Esophagus mucosa (tissue), 1 donor: ENCODE measurements at places on chromosomes 2 and 18.

DNA sequence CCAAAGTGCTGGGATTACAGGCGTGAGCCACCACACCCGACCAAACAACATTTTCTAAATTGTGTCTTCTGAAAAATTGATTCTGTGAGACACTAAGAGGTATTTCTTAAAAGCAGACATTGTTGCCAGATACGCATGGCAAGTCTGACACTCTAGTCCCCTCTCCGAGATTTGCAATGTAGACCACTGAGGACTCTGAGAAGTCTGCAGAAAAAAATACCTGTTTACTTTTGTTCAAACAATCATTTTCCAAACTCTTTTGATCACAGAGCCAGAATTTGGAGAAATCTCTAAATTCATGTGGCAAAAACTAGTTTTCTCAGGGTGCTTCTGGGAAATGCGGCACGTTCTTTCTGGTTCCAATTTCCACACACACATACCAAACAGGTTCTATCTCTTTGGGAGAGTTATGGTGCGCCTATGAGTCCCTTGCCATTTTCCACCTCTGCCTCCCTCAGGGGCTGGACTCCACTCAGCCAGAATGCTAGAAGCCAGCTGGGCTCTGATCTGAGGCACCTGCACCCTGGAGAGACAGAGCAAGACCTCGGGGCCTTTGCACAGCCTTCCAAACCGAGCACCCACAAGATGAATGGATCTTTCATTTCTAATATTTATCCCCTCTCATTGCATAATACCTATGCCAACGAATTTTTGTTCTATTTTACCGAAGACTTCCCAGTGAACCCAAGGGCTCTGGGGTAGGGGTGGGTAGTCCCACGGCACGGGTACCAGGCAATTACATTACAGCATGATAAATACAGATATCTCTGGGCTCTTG lies 152.7 kb downstream of the MYCN start:
- no peak for ATAC-seq

- ATAC-seq: no peak
Measured at GRCh38 chr2:156340804-156341451, 8.4 kb upstream of the NR4A2 start.

- ATAC-seq: no peak
Measured at GRCh38 chr2:120348134-120348736, 2.3 kb downstream of the INHBB start.

GRCh38 chr18:3238742-3239141 lies 8.9 kb upstream of the MYL12A start:
- no peak for ATAC-seq

- ATAC-seq: no peak
Measured at GRCh38 chr18:33152376-33152775, 288.1 kb downstream of the CCDC178 start.

GRCh38 chr2:113887009-113887792 lies 2.7 kb upstream of the ACTR3 start:
- ATAC-seq: no peak

- ATAC-seq: no peak
Measured at GRCh38 chr2:194559964-194560363, 1097.1 kb upstream of the SLC39A10 start.

GRCh38 chr2:73033142-73033765 lies 38.3 kb downstream of the SFXN5 start:
- ATAC-seq: no peak

GRCh38 chr2:193517615-193518014 lies 1322.9 kb upstream of the TMEFF2 start:
- ATAC-seq: no peak

DNA sequence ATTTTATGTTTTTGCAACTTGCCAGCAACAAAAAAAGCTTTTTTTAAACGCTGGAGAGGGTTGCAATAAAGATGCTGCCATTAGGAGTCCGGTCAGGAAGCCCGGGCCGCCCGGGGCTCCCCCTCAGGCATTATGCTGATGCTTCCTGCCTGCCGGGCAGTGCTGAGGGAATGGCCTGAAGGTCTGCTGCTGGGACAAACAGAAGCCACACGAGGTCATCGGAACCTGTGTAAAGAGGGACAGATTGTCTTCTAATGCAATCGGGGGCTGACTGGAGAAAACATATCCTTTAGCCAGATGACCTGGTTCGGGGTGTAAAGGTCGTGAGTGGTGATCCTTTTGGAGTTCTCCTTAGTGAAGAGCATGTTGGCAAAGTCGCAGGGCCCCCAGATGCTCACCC lies 2.3 kb downstream of the IMPA2 start:
- ATAC-seq: no peak
